ENCODE measurements at places on chromosomes 2 and 18. TPM values are rescaled to one million over a fixed set of nuclear protein-coding genes. Genes with fewer than 3 reads are reported as not detected.

GLB1L gene
- total RNA-seq: 10.5 TPM

KIF3C gene
- 11.8 TPM for total RNA-seq

MOGAT1 gene
- not detected for total RNA-seq

MC4R gene
- total RNA-seq: not detected

KLHL30 gene
- total RNA-seq: 0.33 TPM

EVX2 gene
- total RNA-seq: not detected

HOXD9 gene
- total RNA-seq: not detected

GPR45 gene
- total RNA-seq: not detected

DSG1 gene
- total RNA-seq: not detected

RBM43 gene
- 11.9 TPM for total RNA-seq

ZNF512 gene
- 34.7 TPM for total RNA-seq

CD8B2 gene
- total RNA-seq: not detected

NEURL3 gene
- not detected for total RNA-seq

AMER3 gene
- total RNA-seq: not detected

ABHD1 gene
- 0.09 TPM for total RNA-seq

STPG4 gene
- not detected for total RNA-seq

GKN1 gene
- total RNA-seq: not detected

NAPG gene
- 44.6 TPM for total RNA-seq

ZNF804A gene
- 12.9 TPM for total RNA-seq

PRKCE gene
- 12.5 TPM for total RNA-seq

VSNL1 gene
- total RNA-seq: 0.90 TPM

NIF3L1 gene
- 8.4 TPM for total RNA-seq

AGXT gene
- not detected for total RNA-seq

GALNT5 gene
- total RNA-seq: 11.4 TPM

CGREF1 gene
- 9.3 TPM for total RNA-seq

FOXI3 gene
- not detected for total RNA-seq

SERPINB11 gene
- not detected for total RNA-seq

CLEC4F gene
- total RNA-seq: not detected

DSG3 gene
- total RNA-seq: 0.16 TPM

RAB6C gene
- total RNA-seq: not detected
